Endodermal cell (in vitro differentiated cells): ENCODE measurements at places on chromosomes 7 and 10. TPM values are rescaled to one million over a fixed set of nuclear protein-coding genes. Genes with fewer than 3 reads are reported as not detected.

Gene GRM3
- total RNA-seq = 0.75 and 1.7 TPM in 2 replicates

- no peaks in the 10 kb centered on the region for H3K27me3 ChIP-seq
- no peaks in the 10 kb centered on the region for H3K36me3 ChIP-seq
- no peak overlapping the region for H3K4me3 ChIP-seq
- peaks cover 18% of the 10 kb centered on the region for H3K4me1 ChIP-seq
- DNase-seq = no peak
- H3K27ac ChIP-seq = no peak overlapping the region
These were observed 166.6 kb downstream of the ELMO1 start for GRCh38 chr7:37282093-37282444.

Gene FAM131B
- total RNA-seq = 3.6 and 5.4 TPM in 2 replicates

- H3K27me3 ChIP-seq = peaks cover 98% of the 10 kb centered on the region
- H3K27ac ChIP-seq = peak overlapping the region; percentile 62
- H3K4me3 ChIP-seq = peak overlapping the region; percentile 83
- peaks cover 3% of the 10 kb centered on the region for H3K4me1 ChIP-seq
- no peaks in the 10 kb centered on the region for H3K36me3 ChIP-seq
- DNase-seq = peak; percentile 84
These were observed 2.3 kb upstream of the CREB5 start for GRCh38 chr7:28409716-28410627.

DNA sequence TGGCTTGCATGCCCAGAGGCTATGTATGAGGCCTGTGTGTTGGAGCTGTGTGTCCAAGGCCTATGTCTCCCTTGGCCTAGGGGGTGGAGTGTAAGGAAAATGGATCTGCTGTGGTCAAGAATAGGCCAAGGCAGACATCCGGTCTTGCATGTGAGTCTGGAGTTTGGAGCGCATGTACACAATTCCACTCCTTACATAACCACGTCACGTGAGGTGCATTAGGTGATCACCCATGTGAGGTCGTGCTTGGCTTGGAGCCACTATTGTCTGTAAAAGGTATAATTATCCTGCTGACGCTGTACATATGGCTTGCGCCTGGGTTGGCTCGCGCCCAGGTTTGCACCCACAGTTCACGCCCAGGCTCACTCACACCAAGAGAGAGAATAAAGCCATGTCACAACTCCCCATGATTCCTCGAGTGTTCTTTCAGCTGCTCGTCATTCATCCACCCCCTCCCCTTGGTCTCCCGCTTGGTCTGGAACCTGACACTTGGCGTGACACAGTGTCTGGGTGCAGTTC is 105.5 kb downstream of the BICC1 start:
- no peak overlapping the region for H3K4me3 ChIP-seq
- H3K27ac ChIP-seq = no peak overlapping the region
- no peaks in the 10 kb centered on the region for H3K4me1 ChIP-seq
- no peak for DNase-seq
- no peaks in the 10 kb centered on the region for H3K27me3 ChIP-seq

GRCh38 chr10:124992462-124993344 is 50.8 kb downstream of the ZRANB1 start:
- peaks cover 60% of the 10 kb centered on the region for H3K36me3 ChIP-seq
- H3K4me1 ChIP-seq = no peaks in the 10 kb centered on the region
- peak; percentile 86 for DNase-seq
- H3K27ac ChIP-seq = no peak overlapping the region

Gene SKIDA1
- 11.2 to 31.6 TPM (median 12.0 TPM) in 3 replicates for total RNA-seq

Gene GDF2
- not detected in 3 replicates for total RNA-seq

GRCh38 chr7:98974906-98975816 is 96.8 kb downstream of the TRRAP start:
- H3K27ac ChIP-seq = no peak overlapping the region
- peaks cover 97% of the 10 kb centered on the region for H3K36me3 ChIP-seq
- no peaks in the 10 kb centered on the region for H3K4me1 ChIP-seq
- H3K4me3 ChIP-seq = no peak overlapping the region

Gene LEP
- total RNA-seq = not detected in 3 replicates

Gene AMPH
- 3.5 and 4.2 TPM in 2 replicates for total RNA-seq

- no peak overlapping the region for H3K4me3 ChIP-seq
- peak; percentile 34 for DNase-seq
- peaks cover 2% of the 10 kb centered on the region for H3K4me1 ChIP-seq
- H3K36me3 ChIP-seq = no peaks in the 10 kb centered on the region
These were observed 19.3 kb downstream of the VIPR2 start for GRCh38 chr7:159125104-159125954.

- no peaks in the 10 kb centered on the region for H3K36me3 ChIP-seq
- peaks cover 3% of the 10 kb centered on the region for H3K4me1 ChIP-seq
- no peak overlapping the region for H3K4me3 ChIP-seq
These were observed 76.4 kb downstream of the CRPPA start for GRCh38 chr7:16344927-16345326.

DNA sequence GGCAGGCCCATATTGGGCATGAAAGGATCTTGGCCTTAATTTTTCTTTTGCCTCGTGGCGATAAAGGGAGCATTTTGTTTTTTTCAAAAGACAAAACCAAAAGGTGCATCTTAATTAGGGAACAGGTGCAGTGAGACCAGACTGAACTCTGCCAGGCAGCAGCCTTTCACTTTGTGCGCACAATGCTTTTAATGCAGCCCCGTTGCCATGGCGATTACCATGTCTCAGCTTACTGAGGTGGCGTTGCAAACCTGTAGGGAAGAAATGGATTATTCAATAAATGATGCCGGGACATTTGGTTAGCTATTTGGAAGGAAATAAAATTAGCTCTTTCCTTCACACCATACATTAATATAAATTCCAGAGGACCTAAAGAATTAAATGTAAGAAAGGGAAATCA is 61.9 kb downstream of the MYL10 start:
- no peaks in the 10 kb centered on the region for H3K36me3 ChIP-seq
- H3K27ac ChIP-seq = no peak overlapping the region
- no peaks in the 10 kb centered on the region for H3K27me3 ChIP-seq
- H3K4me3 ChIP-seq = no peak overlapping the region

Gene GPR37
- 31.6 to 94.8 TPM (median 34.5 TPM) in 3 replicates for total RNA-seq

DNA sequence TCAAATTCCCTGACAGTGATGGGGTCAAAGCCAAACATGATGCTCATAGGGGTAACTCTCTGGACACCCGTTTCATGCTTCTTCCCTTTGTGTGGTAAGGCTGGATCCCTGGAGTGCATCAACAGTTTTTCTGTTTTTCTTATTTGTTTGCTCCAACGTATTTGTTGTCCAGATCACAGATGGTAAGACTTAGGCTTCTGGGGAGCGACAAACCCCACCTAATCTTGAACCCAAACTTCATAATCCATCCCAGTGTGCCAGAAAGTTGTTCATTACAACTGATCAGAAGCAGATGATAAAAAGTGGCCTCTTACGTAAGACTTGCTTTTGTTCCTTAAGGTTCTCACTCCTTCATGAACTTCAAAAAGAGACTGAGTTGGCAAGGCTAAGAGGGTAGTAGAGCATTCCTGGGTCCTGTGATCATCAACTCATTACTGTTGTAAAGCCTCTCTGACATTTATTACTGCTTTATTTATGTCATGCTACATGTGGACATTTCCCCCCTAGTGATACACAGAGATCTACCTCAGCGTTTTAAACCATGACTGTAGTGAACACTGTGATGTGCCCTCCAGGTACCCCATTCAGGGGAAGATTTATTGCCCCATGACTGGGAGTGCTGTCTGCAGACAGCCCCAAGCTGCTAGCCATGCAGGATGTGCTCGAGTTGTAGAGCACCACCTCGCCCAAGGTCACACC is 125.6 kb downstream of the CCDC71L start:
- H3K27me3 ChIP-seq = no peaks in the 10 kb centered on the region
- H3K4me1 ChIP-seq = no peaks in the 10 kb centered on the region
- no peak overlapping the region for H3K27ac ChIP-seq
- no peak for DNase-seq
- H3K4me3 ChIP-seq = peak overlapping the region; percentile 6

DNA sequence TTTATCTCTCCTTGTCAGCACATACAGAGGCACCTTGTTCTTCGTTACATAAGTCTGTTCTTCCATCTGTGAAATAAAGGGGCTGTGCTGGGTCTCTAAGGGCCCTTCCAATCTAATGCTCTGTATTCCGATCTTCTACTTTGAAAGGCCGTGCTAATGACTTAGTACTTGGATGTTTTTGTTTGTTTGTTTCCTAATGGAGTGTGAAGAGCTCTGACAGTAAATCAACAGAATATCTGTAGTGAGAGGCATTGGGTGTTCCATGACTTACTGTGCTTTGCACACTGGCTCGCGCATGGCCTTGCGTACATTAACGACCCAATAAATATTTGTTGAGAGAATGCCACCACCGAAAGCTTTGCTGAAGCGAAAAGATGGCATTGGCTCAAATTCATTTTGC is 162.1 kb downstream of the CHN2 start:
- no peak overlapping the region for H3K27ac ChIP-seq
- H3K27me3 ChIP-seq = no peaks in the 10 kb centered on the region
- no peak overlapping the region for H3K4me3 ChIP-seq
- no peaks in the 10 kb centered on the region for H3K36me3 ChIP-seq
